ENCODE measurements at places on chromosomes 7 and 10.

DNA sequence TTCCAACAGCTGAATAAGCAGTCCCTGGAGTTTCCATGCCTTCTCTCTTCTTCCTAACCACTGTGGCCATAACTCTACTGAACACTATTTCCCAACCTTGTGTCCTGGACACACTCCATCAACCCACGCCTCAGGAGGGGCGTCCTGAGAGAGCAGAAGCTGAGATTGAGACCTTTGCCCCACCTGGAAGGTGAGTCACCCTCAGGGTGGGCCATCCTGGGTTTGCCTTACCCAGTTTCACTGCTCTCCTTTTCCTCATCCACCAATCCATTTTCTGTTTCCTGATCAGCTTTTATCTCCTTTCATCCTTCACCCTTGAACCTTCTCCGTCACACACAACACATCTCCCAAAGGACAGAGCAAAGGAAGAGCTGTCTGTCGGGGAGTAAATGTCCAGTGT, 91.4 kb downstream of the TMEM130 start:
- DNase-seq: no peak

DNA sequence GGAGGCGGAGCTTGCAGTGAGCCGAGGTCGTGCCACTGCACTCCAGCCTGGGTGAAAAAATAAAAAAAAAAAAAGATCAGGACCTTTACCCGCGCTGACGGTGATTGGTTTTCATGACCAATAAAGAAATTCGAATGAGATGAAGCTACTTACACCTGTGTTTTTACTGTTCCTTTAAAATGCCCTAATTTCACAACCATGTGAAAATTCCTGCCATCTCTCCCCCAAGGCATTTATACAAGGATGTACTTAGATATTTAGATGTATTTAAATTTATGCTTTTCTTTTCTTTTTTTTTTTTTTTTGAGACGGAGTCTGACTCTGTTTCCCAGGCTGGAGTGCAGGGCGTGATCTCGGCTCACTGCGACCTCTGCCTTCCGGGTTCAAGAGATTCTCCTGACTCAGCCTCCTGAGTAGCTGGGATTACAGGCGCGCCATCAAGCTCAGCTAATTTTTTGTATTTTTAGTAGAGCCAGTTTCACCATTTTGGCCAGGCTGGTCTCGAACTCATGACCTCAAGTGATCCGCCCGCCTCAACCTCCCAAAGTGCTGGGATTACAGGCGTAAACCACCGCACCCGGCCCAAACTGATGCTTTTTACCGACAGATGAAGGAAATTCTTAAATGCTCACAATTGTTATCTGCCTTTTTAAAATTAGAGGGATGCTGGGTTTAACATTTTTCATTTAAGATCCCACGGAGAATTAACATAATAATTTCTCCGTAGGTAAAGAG, 3.1 kb upstream of the PHYH start:
- no peak for DNase-seq

DNA sequence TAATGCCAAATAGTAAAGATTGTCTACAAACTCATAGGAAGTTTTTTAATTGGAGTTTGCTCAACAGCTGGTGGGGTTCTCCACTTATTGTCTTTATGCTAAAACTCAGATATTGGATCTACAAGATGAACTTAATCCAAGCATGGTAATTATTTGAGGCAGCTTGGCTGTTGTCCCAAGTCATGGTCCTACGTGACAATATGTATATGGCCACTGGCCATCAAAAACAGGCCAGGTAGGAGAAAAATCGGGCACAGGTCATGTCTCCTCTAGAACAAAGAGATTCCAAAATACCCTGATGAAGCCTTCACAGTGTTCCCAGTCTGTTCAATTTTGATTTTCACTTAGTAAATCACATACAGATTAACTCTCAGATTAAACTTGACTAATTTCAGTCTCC, 606.4 kb downstream of the TNS3 start:
- DNase-seq: no peak

DNA sequence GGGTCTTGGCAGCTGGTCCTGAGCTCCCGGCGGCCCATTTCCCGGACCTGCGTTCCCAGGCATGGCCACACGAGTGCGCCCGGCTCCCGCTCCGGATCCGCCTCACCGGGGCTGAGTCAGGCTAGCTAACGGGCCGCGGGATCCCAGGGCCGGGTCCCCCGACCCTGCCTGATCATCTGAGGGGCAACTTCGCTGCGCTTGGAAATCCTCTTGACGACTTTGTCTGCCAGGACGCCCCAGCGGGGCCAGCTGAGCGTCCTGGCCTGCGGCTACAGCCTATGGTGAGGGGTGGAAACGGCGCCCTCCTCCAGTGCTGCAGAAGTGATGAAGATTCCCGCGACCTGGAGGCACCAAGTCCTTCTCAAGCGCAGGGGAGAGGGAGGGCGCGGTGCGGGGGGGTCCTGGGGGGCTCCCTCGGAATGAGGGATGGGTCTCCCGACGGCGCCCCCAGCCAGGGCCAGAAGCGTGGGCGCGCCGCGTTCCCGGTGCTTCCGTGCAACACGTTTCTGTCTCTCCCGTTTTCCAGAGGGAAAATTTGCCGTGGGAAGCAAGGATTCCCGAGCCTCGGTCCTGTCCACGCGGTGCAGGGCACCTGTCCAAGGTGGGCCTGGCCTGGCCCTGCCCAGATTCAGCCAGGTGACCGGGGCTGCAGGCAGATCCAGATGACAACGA, 212.4 kb downstream of the CCSER2 start:
- peak; percentile 32 for DNase-seq

DNA sequence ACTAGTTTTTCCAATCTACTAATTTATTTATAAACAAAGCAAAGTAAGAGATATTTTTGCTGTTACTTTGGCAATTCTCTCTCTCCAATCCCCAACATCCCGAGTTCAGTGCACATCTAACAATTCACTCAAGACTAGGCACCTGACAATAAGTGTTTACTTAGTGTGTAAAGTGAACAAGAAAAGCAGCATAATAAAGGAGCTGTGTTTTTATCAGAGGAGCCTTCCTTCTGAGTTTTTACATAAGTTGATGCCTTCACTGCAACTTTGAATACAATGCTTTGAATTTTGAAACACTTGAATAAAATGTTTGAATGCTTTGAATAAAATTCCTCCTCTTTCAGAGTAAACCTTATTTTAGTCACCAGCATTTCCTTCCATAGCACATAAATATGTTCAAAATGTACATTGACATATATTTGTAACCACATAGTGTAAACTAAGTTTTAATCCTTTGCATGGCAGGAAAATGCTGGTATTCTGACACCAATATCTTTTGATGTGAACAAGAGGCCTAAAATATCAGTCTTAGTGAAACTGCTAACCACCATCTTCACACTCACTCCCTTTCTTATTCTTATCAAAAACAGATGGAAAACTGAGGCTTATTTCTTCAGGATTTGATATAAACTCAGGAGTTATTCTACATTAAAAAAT, 11.4 kb downstream of the PDK4 start:
- DNase-seq: no peak

GRCh38 chr7:137915266-137915665, 68.5 kb upstream of the DGKI start:
- no peak for DNase-seq

- no peak for DNase-seq
These were observed 269.6 kb downstream of the ELFN1 start for GRCh38 chr7:1939434-1940401.

GRCh38 chr10:27949528-27950241, 49.2 kb downstream of the ODAD2 start:
- no peak for DNase-seq

DNA sequence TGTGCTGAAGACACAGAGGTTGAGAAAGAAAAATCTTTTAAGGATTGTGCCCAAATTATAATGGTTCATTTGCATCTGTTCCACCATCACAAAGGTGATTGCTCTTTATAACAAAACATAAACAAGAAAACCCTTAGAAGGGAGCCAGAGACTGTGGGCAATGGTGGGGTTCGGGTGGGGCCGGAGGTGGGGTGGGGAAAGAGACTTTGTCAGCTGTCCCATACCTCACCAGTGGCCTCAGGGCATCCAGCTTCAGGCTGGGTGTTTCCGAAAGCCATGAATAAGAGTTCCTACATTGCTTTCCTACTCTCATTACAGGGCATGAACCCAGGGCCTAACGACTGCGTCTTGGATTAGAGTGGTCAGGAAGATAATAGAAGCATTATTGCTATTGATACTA, 227.9 kb downstream of the PHTF2 start:
- DNase-seq: no peak

DNA sequence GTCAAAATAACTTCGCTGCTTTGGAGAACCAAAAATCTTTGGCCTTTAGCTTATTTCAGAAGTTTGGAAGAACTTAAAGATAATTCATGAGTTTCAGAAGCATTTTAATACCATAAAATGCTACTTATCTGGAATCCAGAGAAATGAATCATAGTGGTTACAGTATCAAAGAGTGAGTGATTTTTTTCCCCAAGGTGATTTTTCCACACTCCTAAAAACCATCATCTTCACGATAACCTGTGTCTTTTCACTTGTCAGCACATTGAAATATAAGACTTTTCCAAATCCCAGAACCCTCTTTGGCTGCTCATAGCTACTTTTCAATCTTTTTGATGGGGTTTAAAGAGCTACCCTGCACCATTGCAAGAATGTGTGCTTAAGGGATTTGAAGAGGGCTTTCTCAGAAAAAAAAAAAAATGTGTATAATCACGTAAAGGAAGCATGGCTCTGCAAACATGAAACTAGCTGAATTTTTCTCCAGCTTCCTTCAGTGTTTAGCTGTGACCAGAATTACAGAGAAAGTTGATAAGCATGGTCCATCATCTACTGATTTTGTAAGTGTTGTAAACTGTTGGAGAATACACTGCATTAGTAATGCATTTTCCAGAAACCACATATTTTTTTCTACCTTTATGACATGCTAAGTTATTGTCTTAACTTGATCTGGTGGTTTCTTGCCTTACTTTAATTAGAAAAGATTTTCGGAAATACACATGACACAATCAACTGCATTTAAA, 134.9 kb downstream of the BICC1 start:
- DNase-seq: no peak

GRCh38 chr10:14692344-14693076, 82.2 kb downstream of the FAM107B start:
- DNase-seq: no peak

GRCh38 chr7:113321201-113321600, 202.8 kb upstream of the SMIM30 start:
- DNase-seq: no peak

DNA sequence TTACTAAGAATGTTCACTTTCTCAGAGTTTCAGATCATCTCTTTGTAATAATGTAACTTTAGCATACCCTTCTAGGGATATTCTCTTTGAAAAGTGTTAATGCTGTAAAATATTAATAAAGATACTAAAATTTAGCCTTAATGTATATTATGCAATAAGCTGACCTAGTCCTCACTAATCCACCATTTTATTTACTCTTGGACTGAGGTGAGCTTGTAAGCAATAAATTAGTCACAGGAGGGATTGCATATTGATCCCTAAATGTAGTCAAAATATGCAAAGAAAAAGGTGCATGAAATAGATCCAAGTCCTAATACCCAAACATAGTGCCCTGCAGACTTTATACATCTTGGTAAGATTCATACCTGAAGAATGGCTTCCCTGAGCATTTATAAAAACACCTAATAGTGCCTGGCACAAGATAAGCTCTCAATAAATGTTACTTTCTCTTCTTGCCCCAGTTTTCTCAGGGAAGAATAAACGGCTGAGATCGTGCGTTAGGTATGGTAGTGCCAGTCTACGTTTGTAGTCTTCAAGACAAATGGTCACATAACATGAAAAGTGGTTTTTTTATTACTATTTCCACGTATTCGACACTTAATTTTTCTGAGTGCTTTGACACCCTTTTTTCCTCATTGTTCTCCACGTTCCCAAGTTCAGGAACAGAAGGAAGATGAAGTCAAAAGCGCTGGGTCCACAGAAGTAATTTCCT, 14.3 kb downstream of the INSIG1 start:
- no peak for DNase-seq
